Stimulated activated CD4-positive, alpha-beta T cell treated with anti-CD3 and anti-CD28 coated beads, Interleukin-12 subunit alpha, Interleukin-12 subunit beta, amount 100 ng/mL, for 48 hours (primary cell): ENCODE measurements at places on chromosomes 1 and 21.

- no peak for DNase-seq
Observed at GRCh38 chr1:183821889-183822611, 17.1 kb downstream of the RGL1 start.

DNA sequence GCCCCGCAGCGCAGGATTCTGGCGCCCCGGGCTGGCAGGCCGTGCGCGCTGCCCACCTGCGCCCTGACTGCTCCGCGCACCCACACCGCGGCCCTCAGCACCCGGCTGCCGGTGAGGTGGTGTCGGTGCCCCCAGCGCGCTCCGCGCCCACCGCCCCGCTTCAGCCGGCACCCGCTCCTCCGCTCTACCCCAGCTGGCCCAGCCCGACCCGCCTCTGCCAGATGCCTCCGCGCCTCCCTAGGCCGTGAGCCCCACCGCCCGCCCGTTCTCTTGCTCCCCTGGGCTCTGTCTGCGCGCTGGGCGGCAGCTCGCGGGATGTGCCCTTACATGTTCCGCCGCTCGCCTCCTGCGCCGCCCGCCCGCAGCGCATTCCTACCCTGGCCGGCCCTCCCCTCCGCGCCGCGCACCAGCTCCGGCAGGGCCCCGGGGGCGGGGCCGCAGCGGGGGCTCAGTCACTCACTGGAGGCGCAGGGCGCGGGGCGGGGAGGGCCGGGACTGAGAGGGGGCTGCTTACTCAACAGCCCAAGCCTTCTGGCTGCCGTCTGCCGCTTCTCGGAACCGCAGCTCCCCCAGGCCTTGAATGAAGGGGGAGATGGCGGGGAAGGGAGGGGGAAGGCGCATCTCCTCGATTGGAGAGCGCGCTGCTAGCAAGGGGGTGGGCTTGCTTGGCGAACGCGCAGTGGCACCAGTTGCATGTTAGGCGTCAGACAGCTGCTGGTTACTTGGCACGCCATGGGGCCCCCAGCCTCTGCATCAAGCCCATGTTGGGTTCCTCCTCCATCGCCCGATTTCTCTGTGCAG lies at the start of gene PHLDA3:
TSS of gene PHLDA3 (minus strand) at position 345 of the 801 bp plus-strand sequence. CDS start 402 bp downstream, outside the sequence.
- DNase-seq, result peak; percentile 34

DNA sequence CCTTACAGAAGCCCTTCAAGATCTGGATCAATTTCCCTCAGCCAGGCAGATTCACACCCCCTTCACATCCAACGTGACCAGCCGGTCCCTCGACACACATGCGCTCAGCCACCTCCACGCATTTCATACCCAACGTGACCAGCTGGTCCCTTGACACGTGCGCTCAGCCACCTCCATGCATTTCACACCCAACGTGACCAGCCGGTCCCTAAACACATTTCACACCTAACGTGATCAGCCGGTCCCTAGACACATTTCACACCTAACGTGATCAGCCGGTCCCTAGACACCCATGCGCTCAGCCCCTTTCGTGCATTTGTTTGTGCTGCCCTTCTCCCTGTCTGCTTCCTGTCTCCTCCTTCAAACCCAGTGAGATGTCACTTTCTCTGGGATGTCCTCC lies 8.8 kb upstream of the PAFAH2 start:
- no peak for DNase-seq

GRCh38 chr1:9835758-9836631 lies 12.2 kb upstream of the CLSTN1 start:
- no peak for DNase-seq

GRCh38 chr1:33372677-33373076 lies 51.8 kb upstream of the A3GALT2 start:
- DNase-seq, result no peak

- DNase-seq, result no peak
Observed at GRCh38 chr1:35768350-35769187, 1.2 kb downstream of the CLSPN start.

GRCh38 chr1:33377756-33378155 lies 53.1 kb downstream of the PHC2 start:
- DNase-seq, result no peak

DNA sequence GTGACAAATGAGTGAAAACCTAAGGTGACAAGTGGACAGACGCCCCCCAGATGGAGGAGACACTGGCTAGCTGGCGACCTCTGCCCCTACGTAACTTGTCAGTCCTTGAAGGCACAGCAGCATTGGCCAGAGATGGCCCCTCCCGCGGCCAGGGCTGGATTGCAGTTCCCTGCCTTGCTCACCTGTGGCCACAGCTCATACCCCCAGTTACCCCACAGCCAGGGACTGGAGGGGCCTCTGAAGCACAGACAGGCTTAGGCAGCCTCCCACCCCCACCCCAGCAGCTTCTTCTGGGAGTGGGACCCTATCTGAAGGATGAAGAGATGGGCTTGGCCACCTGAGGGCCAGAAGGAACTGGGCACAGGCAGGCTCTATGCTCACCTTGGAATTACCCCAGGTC lies 3.7 kb downstream of the HES3 start:
- no peak for DNase-seq
